Ammon's horn (tissue), 1 donor: ENCODE measurements at places on chromosomes 2 and 18.
A peak's percentile ranks its signal among the peaks of the same experiment; 100 is the strongest.

DNA sequence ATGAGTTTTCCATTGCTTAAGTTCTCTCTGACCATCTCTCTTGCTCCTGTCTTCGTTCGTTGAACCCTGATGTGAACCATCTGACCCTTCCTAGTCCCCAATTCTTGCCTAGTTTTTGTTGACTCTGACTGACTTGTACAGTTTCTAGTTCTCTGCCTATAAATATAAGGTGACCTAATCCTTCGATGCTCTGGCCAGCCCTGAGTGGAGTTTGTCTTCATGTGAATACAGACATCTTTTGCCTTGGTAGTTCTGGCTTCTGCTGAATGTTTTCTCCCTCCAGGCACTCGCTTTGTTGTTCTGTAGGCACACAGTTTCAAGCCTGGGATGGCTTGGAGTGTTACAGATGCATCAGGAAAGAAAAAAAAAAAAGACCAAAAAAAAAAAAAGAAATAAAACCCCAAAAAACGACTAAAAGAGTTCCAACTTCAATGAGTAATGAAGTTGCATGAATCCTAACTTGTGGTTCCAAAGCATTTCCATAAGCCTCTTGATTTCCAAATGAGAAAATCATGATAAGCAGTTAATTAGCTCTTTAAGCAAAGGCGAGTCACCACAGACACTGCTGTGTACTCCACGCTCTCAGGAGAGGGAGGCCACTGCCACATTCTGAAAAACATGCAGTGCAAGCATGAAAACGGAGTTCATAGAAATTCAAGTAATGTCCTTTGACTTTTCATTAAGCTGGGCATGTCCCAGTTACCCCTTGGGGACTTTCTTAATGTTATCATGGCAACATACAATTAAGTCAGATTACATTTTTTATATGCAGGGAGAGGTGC, 165.2 kb downstream of the TDRD15 start:
- DNase-seq = no peak

DNA sequence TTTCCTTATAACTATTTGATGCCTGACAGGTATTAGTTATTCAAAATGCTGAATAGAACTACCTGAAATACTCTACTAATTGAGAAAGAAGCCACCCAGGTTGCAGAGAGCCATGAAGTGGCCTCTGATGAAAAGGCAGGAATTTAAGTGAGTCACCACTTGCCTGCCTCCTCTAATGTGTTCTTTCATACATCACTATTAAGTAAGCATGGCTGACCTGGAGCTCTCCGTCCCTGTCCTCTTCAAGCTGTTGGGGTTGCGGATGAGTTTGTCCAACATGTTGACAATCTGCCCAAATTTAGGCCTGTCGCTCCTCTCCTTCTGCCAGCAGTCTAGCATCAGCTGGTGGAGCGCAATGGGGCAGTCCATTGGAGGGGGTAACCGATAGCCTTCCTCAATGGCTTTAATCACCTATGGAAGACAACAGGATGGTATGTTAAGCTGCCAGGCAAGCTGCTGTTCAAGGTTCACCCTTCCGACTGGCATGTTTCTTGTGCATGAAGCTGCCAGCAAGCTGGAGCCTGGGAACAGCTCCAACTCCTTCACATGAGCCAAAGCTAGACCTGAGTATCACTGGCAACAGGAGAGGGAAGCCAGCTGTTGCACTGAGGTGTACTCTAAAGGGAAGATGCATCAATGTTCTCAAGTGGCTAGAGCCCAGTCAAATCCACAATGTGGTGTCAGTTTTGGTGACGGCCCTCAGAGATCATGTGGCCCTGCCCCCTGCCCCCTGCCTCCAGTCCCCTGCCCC, 142.2 kb downstream of the EPHA4 start:
- DNase-seq = peak; percentile 22

DNA sequence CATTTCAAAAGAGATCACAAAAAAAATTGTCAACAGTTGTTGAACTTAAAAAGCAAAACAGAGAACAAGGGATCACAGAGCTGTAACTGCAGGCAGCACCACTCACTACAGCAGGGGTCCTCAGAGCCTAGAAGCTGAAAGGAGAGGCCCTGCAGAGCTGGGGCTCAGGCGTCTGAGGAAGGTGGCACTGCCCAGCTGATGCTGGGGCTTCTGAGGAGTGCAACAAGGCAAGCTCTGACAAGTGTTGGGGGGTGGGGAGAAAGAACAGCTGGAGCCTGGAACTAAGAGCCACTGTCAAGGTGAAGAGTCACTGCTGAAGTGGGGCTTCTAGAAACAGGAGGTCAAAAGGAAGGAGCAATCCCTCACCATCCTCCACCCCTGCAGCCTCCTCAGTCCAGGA, 46.2 kb downstream of the FTCDNL1 start:
- peak; percentile 27 for DNase-seq

DNA sequence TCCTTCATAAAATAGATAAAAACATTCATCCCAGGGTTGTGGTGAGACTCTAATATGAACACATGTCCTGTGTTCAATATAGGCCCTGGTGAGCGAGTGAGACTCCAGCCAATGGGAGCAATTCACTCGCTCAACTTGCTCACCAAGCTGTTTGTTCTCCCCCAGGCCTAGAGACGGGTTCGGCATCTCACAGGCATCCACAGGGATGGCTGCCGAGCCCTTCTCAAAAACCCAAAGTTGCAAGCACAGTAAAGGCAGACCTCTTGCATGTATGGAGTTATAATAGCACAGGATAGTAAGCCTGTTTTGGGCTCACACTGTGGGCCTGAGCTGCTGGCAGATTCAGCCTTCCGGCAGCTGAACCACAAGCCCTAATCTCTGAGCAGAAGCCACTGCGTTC, 15.7 kb downstream of the PARD6G start:
- DNase-seq = no peak
